Stimulated activated CD4-positive, alpha-beta T cell treated with anti-CD3 and anti-CD28 coated beads, Interleukin-12 subunit alpha, Interleukin-12 subunit beta, amount 100 ng/mL, for 24 hours (primary cell): ENCODE measurements at places on chromosomes 1 and 21.

DNA sequence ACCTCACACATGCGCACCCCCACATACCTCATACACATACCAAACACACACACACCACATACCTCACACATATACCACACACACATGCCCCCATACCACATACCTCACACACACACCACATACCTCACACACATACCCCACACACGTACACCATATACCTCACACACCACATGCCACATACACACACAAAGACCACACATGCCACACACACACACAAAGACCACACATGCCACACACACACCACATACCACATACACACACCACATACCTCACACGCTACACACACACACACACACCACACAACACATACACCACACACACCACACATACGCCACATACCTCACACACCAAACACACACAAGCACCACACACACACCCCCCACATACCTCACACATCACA, 30.0 kb downstream of the HIVEP3 start:
- no peak for DNase-seq

- no peak for DNase-seq
Observed at GRCh38 chr21:46286648-46287002, 483 bp downstream of the YBEY start.

GRCh38 chr1:70945676-70946075, 101.9 kb downstream of the PTGER3 start:
- DNase-seq: no peak

- DNase-seq: no peak
Observed at GRCh38 chr1:81635816-81636215, 164.9 kb upstream of the ADGRL2 start.

GRCh38 chr1:921011-921837, 2.5 kb upstream of the SAMD11 start:
- DNase-seq: no peak
